ENCODE measurements at places on chromosomes 1 and 21.

- no peak for DNase-seq
These were observed 182.0 kb downstream of the PLA2G4A start for GRCh38 chr1:187010571-187011309.

GRCh38 chr1:151854658-151855057, 1.1 kb upstream of the THEM5 start:
- no peak for DNase-seq

GRCh38 chr1:182968151-182968741, 15.3 kb upstream of the SHCBP1L start:
- DNase-seq: no peak

GRCh38 chr1:220564216-220564615, 36.3 kb downstream of the MARK1 start:
- no peak for DNase-seq

- no peak for DNase-seq
These were observed 1.7 kb downstream of the PKNOX1 start for GRCh38 chr21:42975886-42976608.

DNA sequence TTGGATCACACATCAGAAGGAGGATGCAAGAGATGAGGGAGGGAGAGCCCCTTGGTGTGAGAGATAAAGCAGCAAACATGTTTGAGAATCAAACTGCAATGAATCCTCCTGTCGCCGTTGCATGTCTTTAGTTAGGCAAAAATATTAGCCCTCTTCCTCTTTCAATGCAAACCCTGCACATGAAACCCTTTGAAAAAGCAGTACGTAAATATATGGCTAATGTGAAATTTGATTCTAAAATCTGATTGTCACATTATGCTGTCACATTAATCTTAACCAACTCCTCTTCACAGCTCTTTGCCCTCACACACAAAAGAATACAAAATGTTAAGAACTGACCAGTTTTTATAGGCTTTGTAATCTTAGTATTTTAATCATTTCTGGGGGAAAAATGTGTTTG, 63.4 kb downstream of the WDR64 start:
- DNase-seq: no peak

DNA sequence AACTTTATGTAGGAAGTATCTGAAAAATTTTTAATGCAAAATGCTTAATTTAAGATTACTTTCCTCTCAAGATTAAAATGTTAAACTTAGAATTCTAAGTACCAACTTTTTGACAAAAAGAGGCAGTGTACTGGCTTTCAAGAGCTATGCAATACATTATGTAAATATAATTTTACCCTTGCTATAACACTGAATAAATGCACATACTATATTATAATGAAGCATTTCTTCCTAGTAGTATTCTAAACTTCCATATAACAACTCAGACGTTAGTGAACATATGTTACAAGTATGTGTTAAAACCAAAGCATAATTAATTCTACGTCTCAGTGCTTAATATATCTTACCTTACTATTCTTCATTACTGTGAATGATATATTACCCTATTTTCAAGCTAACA, 58.5 kb downstream of the RGS21 start:
- DNase-seq: no peak

DNA sequence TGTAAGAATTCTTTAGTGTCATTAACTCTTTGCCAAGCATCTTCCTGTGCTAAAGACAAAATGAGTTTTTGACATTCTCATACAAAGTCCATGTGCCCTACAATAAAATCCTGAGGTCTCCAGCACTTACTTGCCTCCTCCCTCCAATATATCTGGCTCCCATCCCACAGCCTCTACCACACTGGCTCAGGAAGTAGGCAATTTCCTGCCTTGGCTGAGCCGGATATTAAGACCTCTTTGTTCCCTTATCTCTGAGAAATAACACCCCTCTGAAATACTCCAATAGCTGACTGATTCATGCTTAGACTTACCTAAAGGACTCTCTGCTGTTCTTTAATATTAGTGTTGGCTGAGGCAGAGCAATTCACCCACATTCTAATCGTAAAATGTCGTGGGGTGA, 37.6 kb upstream of the GORAB start:
- no peak for DNase-seq

DNA sequence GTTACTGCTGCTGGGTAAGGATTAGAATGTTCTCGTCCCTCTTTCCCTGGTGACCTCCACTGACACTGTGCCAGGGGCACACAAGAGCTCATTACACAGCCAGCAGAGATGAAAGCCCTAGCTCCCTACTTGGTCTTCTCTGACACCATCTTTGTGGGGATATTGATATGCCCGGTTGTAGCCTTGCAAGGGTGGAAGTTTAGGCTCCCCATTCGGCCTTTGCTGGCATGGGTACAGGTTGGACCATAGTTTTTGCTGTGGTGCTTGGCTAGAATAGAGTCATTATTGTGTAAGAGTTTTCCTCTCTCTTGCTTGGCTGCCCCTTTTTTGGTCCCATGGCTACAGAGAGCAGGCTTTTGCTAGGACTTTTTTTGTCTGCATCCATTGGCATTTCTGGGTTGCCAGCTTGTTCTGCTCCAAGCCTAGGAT, 12.3 kb downstream of the RAB4A start:
- DNase-seq: no peak
